ENCODE measurements at places on chromosomes 4 and X.

DNA sequence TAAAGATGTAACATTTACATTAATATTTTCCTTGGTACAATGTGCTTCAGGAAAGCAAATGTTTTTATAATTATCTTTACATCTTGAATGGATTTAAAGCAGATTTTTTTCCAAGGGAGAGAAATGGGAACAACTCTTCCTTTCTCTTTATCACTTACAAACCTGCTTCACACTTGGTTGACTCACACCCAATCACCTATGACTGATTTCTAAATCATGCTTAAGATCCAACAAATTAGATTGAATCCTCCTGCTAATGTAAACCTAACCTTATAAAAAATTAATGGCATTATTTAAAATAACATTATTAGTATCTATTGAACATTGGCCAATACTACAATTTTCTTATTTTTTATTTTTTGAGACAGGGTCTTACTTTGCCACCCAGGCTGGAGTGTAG is 127.1 kb downstream of the INPP4B start:
- DNase-seq, result no peak

DNA sequence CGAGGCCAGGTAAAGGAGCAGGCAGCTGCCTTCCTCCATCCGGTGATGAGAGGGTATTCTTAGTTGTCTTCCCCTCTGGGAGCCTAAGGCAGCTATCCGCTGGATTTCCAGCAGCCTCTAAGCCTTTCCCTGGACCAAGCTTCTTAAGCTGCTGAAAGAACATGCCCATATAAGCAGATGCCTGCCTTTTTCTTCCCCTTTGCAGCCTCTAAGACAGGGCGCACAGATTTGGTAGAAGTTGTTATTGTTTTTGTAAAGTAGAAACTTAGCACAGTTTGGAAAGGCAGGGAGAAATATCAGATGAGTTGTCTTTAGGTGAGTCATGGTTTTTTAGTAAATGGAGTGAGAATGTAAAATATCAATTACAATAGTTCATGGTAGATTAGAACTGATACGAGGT is 210.8 kb downstream of the ARHGAP10 start:
- no peak for DNase-seq

- DNase-seq, result no peak
These were observed 30.4 kb upstream of the QRFPR start for GRCh38 chr4:121411151-121411744.

GRCh38 chr4:175034986-175035705 is 117.0 kb downstream of the ADAM29 start:
- DNase-seq, result no peak

- DNase-seq, result no peak
These were observed 30.8 kb downstream of the CEP135 start for GRCh38 chr4:55979562-55979961.

- DNase-seq, result no peak
These were observed 88.8 kb upstream of the HPRT1 start for GRCh38 chrX:134371133-134371532.

- DNase-seq, result no peak
These were observed 7.9 kb upstream of the FUNDC1 start for GRCh38 chrX:44550563-44550962.

DNA sequence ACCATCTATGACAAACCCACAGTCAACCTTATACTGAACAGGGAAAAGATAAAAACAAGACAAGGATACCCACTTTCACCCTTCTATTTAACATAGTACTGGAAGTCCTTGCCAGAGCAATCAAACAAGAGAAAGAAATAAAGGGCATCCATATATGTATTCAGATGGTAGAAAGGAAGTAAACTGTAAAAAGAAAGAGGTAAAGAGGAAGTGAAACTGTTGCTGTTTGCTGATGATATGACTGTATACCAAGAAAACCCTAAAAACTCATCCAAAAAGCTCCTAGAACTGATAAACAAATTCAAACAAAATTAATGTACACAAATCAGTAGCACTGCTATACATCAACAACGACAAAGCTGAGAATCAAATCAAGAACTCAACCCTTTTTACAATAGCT is 538.7 kb upstream of the PABPC4L start:
- no peak for DNase-seq

DNA sequence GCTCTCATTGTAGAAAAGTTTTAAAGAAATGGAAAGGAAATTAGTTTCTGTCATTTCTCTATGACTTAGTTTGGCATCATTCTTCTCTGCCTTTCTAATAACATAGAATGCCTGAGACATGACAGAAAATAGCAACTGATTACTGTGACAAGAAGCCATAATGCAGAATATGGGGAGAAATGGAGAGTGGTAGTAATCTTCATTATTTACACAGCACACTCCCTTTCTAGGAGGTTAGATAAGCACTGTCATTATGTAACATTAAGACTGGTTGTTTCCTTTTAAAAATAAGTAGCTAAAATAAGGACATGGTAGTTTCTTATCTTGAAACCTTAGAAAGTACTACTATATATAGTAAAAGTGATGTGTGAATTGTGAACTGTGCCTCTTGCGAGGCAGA is 1227.9 kb upstream of the PABPC4L start:
- no peak for DNase-seq

DNA sequence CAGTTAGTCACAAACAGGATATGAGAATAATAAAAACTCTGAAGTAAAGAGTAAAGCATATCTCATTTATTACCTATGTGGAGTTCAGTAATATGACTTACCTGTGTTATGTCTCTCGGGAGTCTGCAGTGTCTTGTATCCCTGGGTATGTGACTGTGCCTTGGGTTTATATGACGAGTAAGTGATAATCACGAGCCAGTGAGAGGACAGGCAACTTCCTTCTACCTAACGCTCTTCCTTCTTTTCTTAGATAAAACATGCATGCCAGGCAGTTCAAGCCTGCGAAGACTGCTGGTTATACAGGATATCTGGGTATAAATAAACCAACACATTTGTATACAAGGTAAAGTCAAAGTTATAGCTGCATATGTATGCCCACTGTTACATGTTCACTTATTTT is at the start of gene HPGDS:
HPGDS (minus strand) TSS at position 143 of the 400 bp plus-strand sequence. CDS start 8,207 bp downstream, outside the sequence.
- no peak for DNase-seq

DNA sequence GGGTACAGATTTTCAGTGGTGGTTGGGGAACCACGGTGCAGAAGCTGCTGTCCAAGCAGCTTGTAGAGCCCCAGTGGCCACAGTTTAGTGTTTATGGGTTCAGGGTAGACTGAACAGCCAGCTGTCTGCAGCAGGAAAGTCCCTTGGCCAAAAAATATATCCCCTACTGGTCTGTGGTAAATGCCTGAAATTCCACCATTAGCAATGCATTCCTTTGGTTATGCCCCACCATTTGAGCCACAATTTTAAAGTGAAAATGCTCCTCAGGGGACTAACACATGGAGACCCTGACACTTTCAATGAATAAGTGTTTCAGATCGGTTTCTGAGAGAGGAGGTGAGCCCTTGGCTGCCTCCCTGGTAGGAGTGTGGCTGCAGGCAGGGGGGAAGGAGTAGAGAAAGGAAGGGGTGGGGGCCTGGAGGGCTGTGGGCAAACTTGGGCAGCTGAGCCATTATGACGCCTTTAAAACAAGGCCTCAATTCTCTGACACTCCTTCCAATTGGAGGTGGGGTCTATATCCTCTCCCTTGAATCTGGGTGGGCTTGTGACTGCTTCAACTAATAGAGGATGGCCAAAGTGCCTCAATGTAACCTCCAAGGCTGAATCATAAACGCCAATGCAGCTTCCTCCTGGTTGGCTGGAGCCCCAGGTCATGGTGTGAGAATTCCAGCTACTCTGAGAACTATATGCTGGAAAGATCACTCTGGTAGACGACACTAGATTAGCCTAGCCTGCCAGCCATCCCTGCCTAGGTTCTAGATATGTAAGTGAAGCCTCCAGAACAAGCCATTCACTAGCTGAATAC is 75.8 kb upstream of the ATP6AP2 start:
- no peak for DNase-seq

GRCh38 chr4:87531621-87532020 is 2.4 kb upstream of the SPARCL1 start:
- DNase-seq, result no peak

DNA sequence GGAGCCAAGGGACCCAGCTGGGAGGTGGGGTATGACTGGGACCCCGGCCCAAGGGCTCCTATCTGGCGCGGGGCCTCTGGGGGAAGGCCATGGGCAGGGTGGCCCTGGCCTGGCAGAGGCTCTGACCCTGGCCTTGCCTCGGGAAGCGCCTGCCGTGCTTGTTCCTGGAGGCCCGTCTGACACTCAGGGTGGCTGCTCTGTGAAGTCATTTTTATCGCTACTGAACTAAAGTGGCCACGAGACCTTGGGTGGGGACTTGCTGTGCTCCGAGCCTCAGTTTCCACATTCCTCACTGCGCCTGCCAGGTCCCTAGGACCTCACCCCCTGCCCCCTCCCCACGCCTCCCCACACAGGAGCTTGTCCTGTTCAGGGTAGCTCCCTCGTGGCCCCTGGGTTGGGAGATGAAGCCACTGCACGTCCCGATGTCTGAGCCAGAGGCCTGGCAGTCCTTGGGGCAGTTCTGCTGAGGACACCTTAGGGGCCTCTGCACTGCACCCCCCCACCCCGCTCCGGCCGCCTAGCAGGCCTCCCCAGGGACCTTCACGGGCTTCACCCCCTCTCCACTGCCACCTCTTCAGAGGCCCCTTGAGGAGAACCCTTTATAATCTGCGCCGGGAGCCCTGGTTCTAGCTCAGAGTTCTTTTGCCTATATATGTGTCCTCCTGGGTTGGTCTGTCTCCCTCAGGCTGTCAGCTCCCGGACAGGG is 639 bp upstream of the SORCS2 start:
- DNase-seq, result no peak

DNA sequence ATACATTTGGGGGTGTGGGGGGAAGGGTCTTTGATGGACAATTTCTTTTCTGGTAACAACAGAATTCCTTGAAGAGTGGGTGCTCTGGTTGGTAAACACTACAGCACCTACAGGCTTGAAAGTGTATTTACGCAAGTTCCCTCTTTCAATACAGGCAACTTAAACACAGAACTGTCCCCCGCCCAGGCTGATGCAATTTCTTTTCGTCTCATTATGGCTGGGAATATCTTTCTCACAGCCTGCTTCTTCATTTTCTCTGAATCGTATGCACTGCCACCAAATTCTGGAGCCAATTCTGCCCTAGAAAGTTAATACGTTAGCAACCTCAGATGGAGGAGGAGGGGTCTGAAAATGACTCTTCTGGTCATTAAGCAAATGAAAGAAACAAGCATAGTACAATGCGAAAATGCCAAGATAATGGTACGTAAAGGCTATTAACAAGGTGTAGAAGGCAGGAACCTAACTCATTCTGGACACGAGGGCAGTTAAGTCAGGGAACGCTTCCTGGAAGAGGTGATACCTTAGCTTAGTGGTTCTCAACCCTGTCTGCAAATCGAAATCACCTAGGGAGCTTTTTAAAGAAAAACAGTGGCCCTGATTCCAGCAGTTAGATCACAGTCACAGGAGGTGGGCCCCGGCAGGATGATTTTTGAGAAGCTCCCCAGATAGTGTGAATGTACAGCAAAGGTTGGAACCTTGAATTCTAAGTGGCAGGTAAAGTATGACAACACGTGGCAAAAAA is 1.0 kb downstream of the AGA start:
- no peak for DNase-seq

GRCh38 chrX:133461231-133461630 is 45.9 kb upstream of the GPC4 start:
- no peak for DNase-seq

DNA sequence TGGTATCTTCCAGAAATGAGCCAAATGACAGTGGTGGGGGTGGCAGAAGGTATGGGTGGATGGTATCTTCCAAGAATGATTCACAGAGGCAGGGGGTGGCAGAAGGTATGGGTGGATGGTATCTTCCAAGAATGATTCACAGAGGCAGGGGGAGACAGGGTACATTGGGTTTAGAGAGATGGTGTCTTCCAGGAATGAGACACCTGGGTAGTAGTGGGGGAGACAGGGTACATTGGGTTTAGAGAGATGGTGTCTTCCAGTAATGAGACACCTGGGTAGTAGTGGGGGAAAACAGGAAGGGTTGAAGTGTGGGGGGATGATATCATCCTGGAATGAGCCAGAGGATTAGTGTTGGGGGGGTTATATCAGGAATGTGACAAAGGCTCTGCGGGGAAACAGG is 62.0 kb downstream of the MAOA start:
- DNase-seq, result no peak

DNA sequence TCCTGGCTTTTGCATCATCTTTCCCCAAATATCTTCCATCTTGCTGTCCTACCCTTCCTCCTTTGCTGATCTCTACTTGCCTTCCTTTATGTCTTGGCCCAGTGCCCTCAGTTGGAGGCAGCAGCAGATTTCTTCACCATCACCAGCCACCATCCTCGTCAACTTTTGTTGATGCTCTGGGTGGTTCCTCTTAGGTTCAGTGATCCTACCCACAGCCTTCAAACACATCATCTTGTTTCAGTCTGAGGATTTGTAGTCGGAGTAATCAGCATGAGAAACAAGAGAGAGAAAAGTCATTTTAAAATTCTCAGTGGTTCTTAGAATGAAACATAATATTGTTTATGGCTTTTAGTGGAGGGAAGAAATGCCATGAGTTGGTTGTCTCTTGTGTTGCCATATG is 65.8 kb downstream of the FTHL17 start:
- DNase-seq, result no peak

DNA sequence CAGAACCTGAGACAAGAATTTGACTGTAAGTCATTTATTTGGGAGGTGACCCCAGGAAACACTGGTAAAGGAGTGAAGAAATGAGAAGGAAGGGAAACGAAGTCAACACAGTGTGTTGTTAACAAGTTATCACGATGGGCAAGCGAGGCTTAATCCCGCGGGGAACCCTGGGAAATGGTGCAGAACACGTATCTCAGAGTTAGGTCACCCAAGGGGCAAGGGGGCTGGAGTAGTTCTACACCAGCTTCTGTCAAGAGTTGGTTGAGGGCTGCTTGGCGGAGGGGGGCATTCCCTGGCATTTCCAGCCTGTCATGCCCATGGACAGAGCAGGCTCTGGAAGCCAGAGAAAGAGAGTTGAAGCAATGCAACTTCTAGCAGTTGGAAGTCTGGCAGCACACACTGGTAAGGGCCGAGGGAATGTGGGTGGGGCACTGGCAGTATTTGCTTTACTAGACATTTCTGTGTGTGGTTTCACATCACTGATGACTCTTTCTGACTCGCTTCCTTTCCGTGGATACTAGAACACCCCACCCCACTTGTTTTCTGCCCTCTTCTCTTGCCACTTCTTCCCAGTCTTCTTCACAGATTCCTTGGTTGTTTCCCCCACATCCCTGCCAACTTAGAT is 52.2 kb upstream of the ADGRG2 start:
- DNase-seq, result no peak

- DNase-seq, result no peak
These were observed 56.5 kb downstream of the GAB1 start for GRCh38 chr4:143393195-143393594.

GRCh38 chr4:77697860-77698590 is 92.4 kb downstream of the CXCL13 start:
- no peak for DNase-seq

- no peak for DNase-seq
These were observed 127.5 kb upstream of the NRK start for GRCh38 chrX:105694839-105695238.
